B cell (primary cell): ENCODE measurements at places on chromosomes 6 and 20. TPM values are rescaled to one million over a fixed set of nuclear protein-coding genes. Genes with fewer than 3 reads are reported as not detected.
A peak's percentile ranks its signal among the peaks of the same experiment; 100 is the strongest.

- DNase-seq = no peak
These were observed 6.8 kb upstream of the EZR start for GRCh38 chr6:158825951-158826306.

GRCh38 chr6:159461998-159462397 lies 231.0 kb downstream of the SOD2 start:
- DNase-seq = peak; percentile 34

GRCh38 chr6:31725502-31726350 lies 2.6 kb downstream of the MPIG6B start:
- DNase-seq = no peak

- no peak for DNase-seq
These were observed 220.7 kb upstream of the DEFB112 start for GRCh38 chr6:50270415-50270814.

DNA sequence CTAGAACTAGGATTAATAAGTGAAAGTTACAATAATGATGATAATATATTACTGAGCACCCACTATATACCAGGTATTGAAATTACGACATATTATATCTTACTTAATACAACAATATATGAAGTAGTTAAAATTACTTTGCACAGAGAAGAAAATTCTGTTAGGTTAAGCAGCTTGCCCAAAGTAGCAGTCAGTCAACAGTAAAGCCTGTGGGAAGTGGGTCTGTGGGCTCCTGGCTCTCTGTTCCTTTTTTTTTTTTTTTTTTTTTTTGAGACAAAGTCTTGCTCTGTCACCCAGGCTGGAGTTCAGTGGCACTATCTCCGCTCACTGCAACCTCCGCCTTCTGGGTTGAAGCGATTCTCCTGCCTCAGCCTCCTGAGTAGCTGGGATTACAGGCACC lies 4.8 kb upstream of the GTF2H4 start:
- peak; percentile 54 for DNase-seq

GRCh38 chr6:155473741-155474140 lies 18.1 kb upstream of the NOX3 start:
- DNase-seq = no peak

DNA sequence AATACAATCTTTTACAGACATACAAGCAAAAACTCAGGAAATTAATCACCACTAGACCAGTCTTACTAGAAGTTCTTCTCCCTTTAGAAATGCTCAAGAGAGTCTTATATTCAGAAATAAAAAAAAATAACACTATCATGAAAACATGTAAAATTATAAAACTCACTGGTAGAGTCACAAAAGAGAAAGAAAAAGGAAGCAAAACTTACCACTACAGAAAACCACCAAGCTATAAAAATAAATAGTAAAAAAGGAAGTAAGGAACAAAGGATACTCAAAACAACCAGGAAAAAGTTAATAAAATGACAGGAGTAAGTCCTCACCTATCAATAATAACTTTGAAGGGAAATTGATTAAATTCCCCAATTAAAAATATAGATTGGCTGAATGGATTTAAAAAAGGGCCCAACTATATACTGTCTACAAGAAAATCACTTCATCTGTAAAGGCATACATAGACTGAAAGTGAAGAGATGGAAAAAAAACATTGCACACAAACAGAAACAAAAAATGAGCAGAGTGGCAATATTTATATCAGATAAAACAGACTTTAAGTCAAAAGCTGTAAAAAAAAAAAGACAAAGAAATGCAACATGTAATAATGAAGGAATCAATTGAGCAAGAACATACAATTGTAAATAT lies 489.5 kb downstream of the KIF16B start:
- DNase-seq = peak; percentile 24

The ARMC12 gene
- polyA plus RNA-seq = 1.4 and 2.8 TPM in 2 replicates

The NR2E1 gene
- polyA plus RNA-seq = not detected in 2 replicates
